Stomach (tissue), 19 donors: ENCODE measurements at places on chromosomes 16 and 17. TPM values are rescaled to one million over a fixed set of nuclear protein-coding genes. Genes with fewer than 3 reads are reported as not detected.

The ANTKMT gene
- total RNA-seq: 85.3 TPM

The PDE6G gene
- total RNA-seq: 2.0 TPM

The TRPV3 gene
- total RNA-seq: 2.4 TPM

DNA sequence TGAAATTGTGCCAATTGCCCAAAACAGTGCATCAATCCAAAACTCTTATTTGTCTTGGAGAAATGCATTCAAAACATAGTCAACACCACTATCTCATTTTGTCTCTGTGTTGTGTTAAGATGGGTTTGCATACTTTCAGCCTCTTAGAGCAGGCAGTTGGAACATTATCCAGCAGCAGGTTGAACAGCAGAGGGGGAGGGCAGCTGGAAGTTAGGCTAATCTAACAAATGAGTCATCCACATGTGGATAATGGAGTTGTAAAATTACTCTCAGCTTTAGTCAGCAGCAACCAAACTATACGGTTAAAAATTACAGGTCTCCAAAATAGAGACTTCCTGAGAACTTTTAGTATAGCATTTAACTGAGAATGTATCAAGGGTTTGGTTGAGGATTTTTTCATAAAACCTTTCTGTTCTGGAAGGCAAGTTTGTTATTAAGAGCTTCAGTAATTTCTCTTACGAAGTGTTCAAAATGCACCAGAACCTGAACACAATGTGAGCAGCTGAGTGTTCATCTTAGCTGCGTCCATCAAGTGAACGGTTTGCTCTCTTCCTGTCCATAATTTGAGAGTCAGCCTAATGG is 46.3 kb downstream of the PRKCA start:
- DNase-seq: peak; percentile 83

DNA sequence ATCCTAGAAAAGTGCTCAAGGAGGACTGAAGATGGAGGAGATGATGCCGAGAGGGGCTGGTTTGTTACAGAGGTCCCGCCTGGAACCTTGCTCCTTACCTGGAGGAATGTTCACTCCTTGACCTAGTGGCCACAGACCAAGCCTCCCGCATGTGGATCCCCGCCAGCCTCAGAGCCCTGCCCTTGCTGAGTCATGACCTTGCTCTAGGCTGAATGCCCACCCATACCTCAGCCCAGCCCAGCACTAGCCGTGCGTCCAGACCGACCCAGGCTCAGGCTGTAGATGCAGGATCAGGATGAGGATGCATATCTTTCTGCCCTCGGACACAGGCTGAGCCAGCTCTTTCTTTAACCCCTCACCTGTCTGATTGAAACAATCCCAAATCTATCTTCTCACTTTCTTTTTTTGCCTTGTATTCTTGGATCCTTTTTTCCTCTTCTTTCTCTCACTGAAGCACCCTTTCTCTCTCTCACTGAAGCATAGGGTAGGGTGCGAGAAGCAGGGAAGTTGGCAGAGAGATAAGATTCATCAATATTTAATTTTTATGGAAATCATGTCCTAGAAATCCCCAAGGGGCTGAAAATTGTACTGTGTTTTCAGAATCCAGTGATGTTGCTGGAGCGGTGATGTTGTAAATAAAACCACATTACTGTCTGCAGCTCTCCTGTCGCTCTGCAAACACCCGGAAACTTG is 34.9 kb downstream of the WSCD1 start:
- DNase-seq: no peak

DNA sequence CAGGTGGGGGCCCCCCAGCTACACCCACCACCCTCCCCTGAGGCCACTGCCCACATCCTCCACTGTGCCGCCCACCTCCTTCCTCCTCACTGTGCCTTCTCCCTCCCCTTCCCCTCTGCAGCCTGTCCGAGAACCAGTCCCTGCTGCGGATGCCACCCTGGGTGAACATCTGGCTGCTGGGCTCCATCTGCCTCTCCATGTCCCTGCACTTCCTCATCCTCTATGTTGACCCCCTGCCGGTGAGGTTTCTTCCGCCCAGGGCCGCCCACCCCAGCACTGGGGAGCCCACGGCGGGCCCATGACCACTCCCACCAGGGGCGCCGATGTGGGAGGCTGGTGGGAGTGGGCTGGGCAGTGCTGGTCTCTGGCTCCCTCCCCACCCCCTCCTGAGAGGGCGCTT is 22.1 kb downstream of the RABEP2 start:
- DNase-seq: no peak

DNA sequence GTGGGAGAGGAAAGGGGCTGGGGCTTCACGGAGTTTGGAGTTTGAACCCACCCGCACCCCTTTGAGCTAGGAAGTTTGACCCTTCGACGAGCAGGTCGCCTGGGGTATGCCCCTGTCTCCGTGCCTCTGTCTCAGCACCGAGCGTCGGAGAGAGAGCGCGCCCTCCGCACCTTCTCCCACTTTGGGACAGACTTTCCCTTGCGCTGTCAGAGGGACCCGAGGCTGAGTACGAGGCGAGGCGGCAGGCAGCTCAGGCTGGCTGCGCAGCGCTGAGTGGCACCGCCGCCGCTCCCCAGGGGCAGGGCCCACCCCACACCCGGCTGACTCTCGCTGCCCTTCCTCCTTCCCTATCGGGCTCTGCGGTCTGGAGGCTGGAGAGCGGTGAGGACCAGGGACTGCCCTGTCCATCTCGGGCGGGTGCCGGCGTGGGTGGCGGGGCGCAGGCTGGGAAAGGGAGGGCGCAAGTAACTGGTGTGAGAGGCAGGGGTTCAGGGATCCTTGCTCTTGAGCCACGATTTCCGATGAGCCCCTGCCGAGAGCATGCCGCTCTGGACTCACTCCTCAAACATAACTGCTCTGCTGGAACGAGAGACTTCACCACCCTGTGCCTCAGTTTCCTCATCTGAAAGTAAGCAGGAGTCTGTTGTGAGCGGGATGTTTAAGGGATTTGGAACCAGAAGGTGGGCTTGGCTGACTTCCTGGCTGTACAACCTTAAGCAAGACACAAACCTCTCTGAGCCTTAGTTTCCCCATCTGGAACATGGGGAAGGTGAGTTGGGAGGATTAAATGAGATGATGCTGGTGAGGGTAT is 981 bp downstream of the BEAN1 start:
- DNase-seq: no peak

- no peak for DNase-seq
Observed at GRCh38 chr17:35906191-35906925, 24.2 kb downstream of the RDM1 start.

DNA sequence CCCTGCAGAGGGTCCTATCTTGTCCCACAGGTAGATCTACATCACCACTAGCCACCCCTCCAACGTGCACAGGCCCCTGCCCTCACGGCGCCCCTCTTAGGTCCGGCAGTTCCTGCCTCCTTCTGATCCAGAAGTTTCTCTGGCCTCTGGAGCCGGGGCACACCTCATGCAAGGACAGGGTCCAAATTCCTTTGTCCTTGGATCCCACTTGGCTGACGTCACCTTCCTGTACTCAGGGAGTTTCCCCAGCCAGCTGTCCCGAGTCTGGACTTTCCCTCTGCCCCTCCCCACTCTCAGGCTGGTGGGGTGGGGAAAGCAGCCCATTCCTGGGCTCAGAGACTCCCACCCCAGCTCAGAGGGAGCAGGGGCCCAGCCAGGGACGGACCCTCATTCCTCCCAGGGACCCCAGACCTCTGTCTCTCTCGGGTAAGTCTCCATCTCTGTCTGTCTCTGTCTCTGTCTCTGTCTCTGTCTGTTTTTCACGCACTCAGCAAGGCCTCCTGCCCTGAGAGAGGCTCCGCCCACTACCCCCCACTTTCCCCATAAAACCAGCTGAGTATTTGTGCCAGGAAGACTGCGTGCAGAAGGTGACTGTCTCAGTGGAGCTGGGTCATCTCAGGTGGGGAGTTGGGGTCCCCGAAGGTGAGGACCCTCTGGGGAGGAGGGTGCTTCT is at the start of gene IL32:
TSS of gene IL32 (plus strand) at position 572 of the 673 bp plus-strand sequence. CDS start 172 bp downstream, outside the sequence.
- peak; percentile 94 for DNase-seq

DNA sequence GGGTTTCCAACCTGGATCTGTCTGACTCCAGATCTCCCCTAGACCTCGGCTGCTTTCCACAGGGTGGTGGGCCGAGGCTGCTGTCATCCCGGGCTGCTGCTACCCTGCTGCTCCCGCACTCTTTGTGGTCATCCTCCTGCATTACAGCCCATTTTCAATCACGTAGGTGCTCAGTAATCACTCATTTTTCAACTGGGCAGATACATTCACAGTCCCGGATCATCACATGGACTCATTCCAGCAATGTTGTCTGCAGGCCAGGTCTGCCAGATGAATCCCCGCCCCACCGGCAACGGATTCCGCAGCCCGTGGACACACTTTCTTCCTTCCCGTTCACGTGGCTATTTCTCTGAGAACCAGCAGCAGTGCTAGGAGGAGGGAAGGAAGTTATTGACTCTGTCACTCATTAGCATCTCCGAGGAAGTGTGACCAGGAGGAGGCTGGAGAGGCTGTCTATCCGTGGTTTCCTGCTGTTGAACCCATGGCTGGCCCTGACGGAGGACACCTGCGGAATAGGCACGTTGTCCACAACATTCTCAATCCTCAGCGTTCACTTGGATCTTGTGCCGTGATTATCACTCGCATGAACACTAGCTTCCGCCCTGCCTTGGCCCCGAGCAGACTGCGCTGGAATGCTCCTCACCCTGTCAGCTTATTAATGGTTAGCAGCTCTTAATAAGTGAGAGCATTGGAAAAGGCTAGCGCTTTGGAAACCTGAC is 14.7 kb upstream of the ZCCHC14 start:
- DNase-seq: peak; percentile 43

The PRR11 gene
- 3.8 TPM for total RNA-seq

DNA sequence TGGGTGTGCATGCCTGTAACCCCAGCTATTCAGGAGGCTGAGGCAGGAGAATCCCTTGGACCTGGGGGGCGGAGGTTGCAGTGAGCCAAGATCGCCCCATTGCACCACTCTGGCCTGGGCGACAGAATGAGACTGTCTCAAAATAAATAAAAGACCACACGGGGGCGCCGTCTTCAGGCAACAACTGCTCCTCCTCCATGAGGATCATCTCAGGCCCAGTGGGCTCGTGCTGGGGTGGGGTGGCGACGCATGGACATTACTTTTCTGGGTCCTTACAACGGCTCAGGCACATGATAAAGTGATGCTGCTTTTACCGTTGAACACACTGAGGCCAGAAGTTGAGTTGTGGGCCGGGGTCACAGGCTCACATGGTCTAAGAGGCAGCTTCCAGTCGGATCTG is 56.2 kb downstream of the PRMT7 start:
- peak; percentile 48 for DNase-seq

GRCh38 chr17:47311420-47311819 is 12.3 kb upstream of the EFCAB13 start:
- no peak for DNase-seq

GRCh38 chr17:54736573-54736972 is 164.1 kb upstream of the TOM1L1 start:
- DNase-seq: no peak

The SDR42E2 gene
- total RNA-seq: not detected

DNA sequence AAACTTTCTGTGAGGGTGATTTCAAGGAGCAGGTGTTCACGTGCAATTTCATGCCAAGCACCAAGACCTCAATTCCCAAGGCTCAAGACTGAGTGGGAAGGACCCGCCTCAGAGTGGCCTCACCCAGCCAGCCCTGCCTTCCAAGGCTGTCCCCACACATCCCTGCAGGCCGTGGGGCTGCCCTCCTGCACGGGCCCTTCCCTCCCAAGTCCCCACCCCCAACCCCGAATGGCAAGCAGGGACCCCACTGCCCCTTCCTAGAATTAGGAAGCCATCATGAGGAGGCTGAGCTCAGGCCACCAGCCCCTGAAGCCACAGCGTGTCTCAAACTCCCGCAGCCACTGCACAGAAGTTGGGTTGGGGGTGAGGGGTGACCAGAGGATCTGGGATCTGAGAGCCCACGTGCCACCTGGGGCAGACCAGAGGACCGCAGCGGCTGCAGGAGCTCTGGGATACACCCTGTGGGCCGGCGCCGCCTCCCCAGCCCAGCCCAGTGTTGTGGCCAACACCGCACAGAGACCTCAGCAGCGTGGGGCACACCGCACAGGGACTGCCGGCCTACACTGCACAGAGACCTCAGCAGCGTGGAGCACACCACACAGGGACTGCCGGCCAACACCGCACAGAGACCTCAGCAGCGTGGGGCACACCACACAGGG is 20.7 kb downstream of the GNPTG start:
- DNase-seq: no peak

The CRHR1 gene
- total RNA-seq: not detected

The TNFRSF13B gene
- not detected for total RNA-seq

DNA sequence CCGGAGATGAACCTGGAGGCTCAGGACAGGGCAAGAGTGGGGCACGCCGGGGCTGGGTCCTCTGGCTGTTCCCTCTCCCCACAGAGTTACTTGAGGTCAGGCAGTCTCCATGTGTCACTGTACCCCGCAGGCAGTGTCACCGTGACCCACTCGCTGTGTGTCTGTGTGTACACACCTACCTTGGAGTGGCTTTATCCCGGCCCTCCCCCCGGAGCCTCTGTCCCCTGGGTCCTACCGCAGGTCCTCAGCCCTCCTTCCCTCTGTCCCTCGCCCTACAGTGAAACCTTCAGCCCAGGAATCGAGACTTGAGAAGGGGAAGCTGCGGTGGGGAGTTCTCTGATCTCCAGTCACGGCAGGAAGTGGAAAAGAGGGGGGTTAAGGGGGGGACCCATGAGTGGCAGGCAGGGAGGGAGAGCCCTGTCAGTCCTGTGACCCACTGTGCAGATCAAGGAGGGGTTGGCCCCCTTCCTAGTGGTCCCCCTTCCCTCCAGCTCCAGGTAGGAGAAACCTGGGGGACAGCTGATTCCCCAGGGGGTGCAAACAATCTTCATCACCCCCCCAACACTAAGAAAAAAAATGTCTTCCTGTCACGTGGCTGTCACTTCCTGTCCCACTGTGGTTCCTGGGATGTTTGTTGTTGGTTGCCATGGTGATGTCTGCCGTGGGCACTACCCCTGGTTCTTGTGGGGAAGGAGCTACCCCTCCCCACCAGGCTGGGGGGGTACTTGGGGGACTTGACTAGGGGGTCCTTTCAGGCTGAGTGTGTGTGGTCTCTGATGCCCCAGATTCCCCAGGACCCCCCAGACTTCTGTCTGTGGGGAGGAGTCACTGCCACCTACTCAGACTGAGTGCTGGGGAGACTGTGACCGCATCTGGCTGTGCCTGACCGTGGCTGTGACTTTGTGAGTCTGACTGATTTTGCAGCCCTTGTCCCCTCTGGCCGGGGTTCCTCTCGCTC is 13.7 kb downstream of the RARA start:
- peak; percentile 94 for DNase-seq

The GAS7 gene
- 42.9 TPM for total RNA-seq

The ALDH3A2 gene
- total RNA-seq: 236 TPM

DNA sequence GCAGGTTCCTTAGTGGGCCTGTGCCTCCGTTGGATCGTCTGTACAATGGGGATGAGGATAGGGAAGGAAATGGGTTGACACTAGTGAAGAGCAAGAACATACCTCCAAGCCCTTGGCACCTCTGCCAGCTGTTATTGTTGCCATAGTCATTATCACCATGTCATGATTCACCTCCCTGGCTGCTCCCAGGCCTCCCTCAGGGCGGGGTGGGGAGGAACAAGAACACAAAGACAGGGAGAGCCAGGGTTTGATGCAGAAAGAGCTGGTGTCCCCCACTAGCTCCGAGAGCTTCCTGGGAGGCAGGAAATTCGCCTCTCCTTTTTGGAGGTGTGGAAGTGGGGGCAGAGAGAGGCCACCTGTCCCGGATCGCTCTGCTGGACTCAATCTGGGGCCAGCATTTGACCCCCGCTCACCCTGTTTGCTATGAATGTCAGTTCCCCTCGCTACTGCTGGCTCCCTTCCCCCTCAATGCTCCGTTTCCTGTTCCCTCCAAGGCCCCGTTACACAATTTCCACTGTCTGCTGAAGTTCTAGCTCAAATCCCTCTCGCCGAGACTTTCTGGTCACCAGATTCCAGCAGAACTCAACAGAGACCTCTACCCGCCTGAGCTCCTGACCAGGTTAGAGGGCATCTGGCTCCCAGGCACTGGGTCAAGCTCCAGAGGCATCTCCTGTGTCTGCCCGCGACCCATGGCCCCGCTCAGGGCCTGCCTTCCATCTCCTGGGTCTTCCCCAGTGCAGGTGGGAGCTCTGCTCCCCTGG is 9.1 kb downstream of the TIMP2 start:
- no peak for DNase-seq
